ENCODE measurements at places on chromosomes 5 and 9.

GRCh38 chr5:116361171-116361967, 213.3 kb downstream of the SEMA6A start:
- peak; percentile 80 for DNase-seq

GRCh38 chr9:73090214-73090613, 61.5 kb upstream of the ANXA1 start:
- DNase-seq = no peak

DNA sequence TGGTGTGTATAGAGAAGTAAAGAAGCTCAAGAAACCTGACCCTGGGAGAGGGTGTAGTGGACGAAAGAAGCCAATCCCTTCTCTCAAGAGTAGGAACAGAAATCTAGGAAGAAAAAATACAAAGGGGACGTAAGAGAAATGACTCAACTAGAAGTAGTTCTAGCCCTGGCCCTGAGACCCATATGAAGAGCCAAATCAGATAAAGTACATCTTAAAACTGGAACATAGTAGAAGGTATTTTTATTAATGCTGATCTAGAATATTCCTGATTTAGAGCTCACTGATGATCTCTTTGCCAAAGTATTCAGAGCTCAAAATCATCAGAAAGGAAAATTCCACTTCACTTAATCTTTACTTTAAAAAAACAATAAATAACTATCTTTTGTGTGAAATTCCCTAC, 184.8 kb downstream of the MLLT3 start:
- DNase-seq = no peak

DNA sequence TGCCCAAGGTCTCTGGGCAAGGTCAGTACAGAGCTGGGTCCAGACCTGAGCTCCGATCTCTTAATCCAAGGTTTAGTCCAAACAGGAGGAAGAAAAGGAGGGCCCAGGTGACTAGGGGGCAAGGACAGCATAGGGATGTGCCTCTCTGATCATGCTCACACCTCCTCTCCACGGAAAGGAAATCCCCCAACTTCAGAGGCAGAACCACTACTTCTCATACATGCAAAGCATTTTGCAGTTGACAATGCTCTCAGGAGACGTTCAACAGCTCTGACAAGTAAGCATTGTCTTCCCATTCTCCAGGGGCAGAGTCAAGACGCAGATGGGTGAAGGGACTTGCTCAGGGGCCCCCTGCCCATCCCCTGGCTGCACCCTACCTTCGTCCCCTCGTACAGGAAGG, 8.7 kb upstream of the CORO2A start:
- DNase-seq = no peak

GRCh38 chr9:121765021-121765950, 113.9 kb downstream of the DAB2IP start:
- DNase-seq = no peak

DNA sequence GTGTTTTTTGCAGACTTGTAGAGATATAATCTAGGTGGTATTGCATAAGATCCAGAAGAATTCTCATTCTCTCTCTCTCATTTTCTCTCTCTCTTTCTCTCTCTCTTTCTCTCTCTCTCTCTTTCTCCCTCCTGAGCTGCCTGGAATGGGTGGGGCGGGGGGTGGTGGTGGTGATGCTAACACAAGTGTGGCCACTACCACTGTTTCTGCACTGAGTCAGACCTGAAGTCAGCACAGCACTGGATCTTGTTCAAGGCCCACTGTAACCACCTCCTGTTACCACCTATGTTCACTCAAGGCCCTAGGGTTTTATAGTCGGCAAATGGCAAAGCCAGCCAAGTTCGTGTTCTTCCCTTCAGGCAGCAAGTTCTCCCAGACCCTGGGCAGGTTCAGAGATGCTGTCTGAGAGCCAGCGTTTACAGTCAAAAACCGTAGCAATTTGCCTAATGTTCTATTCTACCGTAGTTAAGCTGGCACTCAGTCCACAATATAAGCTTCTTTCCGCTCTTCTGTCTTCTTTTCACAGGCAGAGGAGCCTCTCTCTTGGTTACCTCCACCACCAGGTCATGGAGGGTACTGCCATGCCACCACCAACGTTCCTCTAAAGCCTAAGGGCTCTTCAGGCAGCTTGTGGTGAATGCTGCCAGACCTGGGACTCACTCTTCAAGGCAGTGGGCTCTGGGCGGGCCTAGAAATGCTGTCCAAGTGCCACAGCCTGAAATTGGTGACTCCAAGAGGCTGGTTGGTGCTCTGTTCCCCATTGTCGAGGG, 235.7 kb upstream of the PRR16 start:
- no peak for DNase-seq

DNA sequence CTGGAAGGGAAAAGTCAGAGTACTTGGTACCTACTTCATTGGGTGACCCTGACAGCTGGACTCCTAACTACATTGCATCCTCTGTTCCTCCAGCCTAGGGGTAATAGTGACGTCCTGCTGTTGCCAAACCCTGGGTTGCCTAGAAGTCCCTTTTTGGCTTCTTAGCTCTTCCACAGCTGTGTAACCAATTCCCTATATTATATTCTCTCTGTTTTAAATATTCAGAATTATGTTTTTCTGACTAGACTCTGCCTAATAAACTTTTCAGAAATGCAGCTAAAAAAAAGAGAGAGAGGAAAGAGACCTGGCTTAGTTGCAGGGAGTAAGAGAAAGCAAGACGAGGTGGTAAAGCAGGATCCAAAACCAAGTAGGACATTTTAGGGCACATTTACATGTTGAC, 28.4 kb downstream of the MCTP1 start:
- no peak for DNase-seq

DNA sequence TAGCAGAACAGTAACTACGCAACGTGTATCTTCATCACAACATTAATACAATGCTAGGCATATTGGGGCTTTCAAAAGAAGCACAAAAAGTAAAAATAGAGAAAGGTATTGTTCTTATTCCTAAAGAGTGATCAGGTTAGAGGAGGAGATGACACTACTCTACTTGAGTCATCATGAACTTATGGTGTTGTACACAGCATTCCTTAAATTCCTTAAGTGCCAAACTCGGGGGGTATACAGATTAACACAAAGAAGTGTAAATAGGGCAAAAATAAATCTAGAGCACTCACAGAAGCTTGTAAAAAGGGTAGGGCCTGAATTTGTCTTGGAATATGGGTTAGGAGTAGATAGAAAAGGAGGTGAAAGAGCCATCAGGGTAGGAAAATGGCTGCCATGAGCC, 308.0 kb upstream of the DAP start:
- no peak for DNase-seq

- no peak for DNase-seq
Observed at GRCh38 chr9:82558346-82558745, 504.6 kb downstream of the RASEF start.

GRCh38 chr5:17434982-17435381, 63.0 kb upstream of the TAF11L2 start:
- no peak for DNase-seq

DNA sequence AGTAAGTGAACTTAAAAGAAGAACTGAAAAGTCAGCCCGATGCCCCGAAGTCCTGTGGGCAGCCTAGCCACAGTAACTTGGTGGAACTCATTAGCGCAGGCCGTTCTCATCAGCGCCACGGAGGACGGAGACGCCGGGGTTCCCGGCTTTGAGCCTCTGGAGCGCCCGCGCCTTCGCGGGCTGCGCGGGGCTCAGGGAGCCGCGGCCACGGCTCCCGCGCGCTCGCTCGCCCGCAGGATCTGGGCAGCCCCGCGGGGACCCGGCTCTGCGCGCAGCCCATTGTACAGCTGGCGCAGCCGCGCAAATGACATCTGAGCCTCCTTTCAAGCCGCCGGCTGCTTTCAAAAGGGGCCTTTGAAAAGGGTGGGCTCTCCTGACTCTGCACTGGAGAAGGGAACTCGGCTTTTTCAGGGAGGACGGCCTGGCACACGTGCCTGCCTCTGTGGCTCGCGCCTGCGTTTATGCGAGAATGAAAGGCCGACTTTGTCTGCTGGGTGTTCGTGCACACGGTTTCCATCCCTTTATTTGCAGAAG, 40.7 kb downstream of the TLR4 start:
- peak; percentile 54 for DNase-seq

DNA sequence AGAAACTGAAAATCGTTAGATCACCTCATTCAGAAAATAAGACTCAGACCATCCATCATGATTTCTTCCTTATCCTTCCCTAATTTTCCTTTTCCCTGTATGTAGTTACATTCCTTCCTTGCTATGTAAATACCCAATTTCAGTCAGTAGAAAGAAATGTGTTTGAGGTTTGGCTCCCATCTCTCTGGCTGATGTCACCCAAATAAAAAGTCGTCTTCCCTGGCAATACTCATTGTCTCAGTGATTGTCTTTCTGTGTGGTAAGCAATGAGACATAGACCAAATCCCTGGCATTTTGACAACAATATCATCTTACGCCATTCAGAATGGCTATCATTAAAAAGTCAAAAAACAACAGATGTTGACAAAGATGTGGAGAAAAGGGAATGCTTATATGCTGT, 303.9 kb upstream of the EDIL3 start:
- no peak for DNase-seq

DNA sequence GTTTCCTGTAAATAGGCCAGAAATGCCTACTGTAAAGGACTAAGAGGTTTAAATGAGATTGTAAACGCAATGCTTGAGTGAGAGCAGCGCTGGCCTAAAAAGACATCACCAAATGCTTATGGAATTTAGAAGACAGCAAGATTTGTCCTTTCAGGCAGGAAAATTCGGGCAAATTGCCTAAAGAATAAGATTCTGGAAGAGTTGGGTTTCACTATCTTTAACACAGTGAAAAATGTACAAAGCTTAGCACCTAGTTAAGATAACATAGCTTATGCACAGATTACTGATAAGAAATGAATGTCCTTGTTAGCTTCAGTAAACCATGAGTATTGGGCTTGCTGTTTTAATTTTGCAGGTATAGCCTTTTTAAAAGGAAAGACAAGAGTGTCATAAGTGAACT, 4.7 kb downstream of the FKBP15 start:
- no peak for DNase-seq

GRCh38 chr9:38158628-38159027, 89.6 kb upstream of the SHB start:
- DNase-seq = no peak

DNA sequence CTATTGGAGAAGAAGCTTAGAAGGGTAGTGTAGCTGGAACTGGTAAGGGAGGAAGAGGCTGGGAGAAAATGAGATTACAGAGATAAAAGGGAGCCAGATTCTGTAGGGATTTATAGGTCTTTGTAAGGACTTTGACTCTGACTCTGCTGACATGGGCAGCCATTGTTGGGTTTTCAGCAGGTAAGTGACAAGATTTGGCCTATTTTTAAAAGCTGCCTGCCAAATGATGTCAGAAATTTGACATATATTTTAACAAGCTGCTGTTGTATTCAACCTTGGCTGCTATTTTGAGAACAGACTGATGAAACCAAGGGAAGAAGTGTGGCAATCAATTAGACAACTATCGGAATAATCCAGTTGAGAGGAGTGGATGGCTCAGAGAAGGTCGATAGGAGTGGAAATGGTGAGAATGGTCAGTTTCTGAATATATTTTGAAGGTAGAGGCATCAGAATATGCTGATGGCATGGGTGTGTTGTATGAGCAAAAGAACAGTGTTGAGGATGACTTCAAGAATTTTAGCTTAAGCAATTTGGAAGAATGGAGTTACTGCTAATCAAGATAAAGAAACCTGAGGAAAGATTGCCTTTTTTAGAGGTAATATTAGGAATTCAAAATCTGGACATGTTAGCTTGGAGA, 56.8 kb downstream of the KCTD16 start:
- DNase-seq = no peak

DNA sequence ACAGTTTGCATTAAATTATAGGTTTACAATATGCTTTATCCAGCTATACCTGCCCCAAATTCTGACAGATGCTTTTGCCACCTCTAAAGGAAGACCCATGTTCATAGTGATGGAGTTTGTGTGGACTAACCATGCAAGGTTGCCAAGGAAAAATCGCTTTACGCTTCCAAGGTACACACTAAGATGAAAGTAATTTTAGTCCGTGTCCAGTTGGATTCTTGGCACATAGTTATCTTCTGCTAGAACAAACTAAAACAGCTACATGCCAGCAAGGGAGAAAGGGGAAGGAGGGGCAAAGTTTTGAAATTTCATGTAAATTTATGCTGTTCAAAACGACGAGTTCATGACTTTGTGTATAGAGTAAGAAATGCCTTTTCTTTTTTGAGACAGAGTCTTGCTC, 41.0 kb downstream of the FXN start:
- no peak for DNase-seq

DNA sequence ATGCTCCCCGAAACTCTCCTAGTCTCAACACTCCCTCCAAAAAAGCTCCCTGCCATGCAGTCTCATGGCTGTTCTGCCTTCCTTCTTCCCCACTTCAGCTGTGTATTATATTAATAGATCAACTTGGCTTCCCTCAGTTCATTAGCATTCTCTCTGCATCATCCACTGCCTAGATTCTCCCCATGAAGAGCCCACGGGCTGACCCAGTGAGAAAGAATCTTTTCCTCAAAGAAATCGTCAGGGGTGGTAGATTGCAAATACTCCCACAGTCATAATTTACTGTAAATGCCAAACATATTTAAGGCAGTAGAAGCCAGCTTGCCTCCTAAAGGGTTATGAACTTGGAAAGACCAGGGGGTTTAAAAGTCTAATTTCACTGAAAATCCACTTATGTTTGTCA, 33.5 kb downstream of the GNA14 start:
- DNase-seq = no peak

DNA sequence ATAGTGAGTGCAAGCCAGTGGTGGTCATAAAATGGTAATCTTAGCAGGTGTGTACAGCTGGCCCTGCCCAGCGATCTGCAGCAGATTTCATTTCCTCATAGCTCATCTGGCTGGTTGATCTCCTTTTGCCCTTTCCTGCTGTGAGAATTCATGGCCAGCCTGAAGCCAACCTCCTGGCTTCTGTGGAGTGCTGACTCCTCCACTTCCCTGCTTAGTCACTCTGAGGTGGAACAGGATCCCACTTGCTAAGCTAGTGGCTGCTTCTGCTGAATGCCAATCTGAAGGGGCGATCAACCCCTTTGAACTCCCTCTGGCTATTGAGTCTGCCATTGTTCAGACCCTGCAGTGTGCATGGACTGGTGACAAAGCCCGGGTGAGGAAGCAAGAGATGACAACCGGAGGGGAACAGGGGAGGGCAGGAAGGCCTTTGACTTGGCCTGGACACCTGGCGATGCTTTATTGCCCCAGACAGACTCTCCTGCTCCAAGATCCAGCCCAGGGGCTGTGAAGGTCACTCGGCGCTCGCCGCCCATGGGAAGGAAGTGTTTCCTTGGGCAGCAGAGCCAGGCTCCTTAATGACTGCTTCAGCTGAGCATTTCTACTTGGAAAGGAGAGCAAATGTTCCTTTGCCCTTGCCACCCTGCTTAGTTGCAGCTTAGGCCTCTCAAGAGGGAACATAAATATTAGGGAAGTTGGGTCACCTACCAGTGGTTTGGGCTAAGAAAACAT, 341.1 kb downstream of the ZSWIM6 start:
- no peak for DNase-seq

- no peak for DNase-seq
Observed at GRCh38 chr5:179974946-179975712, 67.4 kb upstream of the TBC1D9B start.

All from caudate nucleus (tissue), 63 donors.